Heart left ventricle (tissue), 16 donors: ENCODE measurements at places on chromosomes 12 and 14.

GRCh38 chr12:105906561-105906960, 232.2 kb downstream of the NUAK1 start:
- DNase-seq, result no peak

DNA sequence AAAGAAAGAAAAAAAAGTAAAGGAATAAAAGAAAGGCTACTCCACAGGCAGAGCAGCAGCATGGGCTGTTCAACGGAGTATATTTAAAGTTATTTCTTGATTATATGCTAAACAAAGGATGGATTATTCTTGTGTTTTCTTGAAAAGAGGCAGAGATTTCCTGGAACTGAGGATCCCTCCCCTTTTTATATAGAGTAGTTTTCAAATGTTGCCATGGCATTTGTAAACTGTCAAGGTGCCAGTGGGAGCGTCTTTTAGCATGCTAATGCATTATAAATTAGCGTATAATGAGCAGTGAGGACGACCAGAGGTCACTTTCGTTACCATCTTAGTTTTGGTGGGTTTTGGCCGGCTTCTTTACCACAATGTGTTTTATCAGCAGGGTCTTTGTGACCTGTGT, 383.0 kb downstream of the PCNX1 start:
- no peak for DNase-seq

- DNase-seq, result no peak
Measured at GRCh38 chr12:122862872-122863701, 27.8 kb downstream of the HIP1R start.

DNA sequence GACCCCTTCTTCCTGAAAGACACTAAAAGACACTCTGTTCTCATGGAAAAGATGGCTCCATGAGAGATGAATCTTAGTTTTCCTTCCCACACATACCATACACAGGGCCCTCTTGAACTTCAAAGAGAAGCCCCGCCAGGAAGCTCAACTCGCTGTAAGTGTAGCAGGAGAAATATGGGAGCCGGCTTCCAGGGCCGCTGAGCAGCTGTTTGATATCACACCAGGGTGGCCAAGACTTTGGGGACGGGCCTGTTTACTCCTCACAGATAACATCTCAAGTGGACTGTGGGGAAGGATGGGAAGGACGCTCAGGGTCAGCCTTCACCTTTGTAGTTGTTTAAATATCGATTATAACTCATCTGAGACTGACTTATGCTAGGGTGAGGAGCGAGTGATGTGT, 235.5 kb upstream of the TBX3 start:
- DNase-seq, result no peak

DNA sequence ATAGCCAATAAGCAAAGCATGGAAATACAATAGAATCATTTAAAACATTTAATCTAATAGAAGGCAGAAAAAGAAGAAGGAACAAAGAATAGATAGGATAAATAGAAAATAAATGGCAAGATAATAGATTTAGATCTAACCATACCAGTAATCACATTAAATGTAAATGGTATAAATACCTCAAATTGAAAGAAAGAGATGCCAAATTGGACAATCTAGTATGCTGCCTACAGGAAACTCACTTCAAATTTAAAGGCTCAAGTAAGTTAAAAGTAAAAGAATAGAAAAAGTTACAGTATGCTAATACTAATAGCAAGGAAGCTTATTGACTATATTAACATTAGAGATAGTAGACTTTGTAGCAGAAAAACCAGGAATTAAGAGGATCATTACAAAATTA, 40.1 kb downstream of the RAN start:
- DNase-seq, result no peak

DNA sequence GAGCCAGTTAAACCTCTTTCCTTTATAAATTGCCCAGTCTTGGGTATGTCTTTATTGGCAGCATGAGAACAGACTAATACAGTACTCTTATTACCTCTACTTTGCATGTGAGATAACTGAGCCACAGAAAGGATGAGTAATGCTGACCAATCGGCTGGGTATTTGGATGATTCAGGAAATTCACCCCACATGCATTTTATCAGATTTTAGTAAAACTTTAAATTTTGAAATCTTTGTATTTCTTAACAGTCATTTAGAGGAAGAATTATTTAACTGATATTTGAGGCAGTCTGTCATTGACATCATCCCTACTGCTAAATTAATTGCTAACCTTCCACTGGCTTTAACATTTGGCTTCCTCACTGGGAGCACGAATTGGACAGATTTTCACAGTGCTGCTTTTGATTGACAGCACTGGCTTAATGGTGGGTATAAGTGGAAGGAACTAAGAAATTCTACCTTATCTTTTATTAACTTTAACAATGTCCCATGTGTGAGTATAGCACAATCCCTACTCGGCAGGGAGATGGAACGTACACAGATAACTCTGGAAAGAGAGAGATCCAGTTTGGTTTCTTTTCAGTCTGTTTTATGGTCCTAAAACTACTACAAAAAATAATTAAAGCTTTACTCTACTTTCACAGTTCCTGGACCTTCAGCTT, 261.0 kb downstream of the DACT1 start:
- DNase-seq, result no peak

GRCh38 chr14:61620130-61620946, 75.0 kb upstream of the HIF1A start:
- no peak for DNase-seq

GRCh38 chr14:68644101-68644500, 148.8 kb downstream of the ZFP36L1 start:
- DNase-seq, result no peak

- DNase-seq, result peak; percentile 52
Measured at GRCh38 chr12:15688202-15688736, 100.9 kb downstream of the EPS8 start.

GRCh38 chr12:28340261-28341045, 150.2 kb downstream of the CCDC91 start:
- peak; percentile 24 for DNase-seq

DNA sequence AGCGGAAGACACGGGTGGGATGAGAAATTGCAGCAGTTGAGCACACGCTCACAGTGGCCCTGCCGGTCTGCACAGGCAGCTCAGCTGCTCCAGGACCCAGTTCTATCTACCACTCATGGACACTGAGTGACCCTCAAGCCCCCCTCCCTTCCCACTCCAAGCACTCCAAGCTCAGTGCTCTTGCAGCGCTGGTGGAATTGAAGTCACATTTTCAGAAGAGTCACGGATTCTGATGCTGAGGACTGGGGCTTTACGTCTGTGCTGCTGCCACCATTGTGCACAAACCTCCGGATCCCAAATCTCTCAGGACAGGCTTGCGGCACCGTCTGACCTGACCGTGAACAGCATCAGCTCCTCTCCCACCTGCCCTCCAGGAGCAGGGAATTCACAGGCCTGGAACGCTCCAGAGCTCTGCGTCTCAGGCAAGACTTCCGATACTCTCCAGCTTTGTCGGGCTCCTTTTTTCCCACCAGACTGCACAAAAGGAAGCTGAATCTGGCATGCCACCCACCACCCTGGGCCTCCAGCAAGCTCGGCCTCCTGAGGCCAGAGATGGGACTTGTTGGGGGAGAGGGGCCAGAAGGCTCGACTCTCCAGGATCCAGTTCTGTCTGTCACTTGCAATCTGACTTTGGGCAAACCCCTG, 213.1 kb upstream of the RTL1 start:
- no peak for DNase-seq

GRCh38 chr12:49536526-49537071, 2.2 kb upstream of the KCNH3 start:
- DNase-seq, result no peak
